Activated naive CD4-positive, alpha-beta T cell (primary cell): ENCODE measurements at places on chromosomes 12 and 14.

DNA sequence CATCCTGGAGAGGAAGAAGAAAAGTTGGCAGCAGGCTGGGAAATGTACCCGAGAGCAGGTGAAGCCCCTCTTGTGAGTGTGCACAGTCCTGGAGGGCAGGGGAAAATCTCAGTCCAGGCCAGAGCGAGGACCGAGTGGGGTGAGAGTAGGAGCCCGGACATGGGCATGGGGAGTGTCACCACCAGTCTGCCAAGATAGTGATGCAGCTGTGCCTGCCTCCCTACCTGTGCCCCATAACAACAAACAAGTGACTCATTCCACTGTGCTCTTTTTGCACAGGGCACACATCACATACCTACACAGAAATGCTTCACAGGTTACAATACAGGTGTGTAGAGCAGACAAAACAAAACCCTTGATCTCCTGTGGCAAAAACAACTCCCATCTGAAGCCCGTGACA is 205.9 kb upstream of the PELI2 start:
- no peak for DNase-seq

DNA sequence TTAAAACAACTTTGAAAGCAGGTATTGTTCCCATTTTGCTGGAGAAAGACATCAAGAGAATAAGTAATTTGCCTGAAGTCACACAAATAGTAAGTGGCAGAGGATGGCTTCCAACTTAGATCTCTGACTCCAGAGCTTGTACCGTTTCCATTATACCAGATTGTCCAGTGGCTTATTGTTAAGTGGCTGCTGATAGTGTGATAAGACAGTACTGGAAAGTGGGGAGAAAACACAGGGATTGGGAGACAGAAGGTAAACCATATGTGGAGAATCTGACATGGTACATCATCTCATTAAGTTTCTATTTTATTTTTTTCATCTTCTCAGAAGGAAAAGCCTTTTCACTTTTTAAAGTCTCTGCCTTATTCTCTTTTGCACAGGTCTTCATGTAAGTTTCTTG is 108.5 kb downstream of the SRGAP1 start:
- DNase-seq: no peak

- no peak for DNase-seq
Observed at GRCh38 chr12:121955258-121956237, 37.2 kb downstream of the CFAP251 start.

GRCh38 chr12:50508970-50509663 is 4.3 kb downstream of the DIP2B start:
- DNase-seq: no peak

- no peak for DNase-seq
Observed at GRCh38 chr12:86429824-86430223, 173.6 kb upstream of the MGAT4C start.

DNA sequence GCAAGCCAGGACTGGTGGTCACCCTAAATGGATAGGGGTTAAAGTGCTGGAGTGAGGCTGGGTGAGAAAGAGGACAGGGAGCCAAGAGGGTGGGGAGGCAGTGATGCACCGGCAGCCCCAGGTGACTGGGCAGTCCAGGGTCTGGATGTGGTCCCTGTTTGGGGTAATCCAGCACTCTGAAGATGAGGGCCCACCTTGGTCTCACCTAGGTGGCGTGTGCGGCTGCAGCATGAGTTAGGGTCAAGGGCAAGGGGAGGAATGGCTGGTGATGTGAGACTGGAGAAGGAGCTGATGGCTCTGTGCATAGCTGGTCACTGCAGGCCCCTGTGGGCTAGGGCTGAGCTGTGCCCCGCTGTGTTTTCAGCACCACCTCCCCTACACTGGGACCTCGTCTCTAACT is 1.6 kb upstream of the C1RL start:
- DNase-seq: no peak

GRCh38 chr12:4307593-4308333 is 13.2 kb upstream of the TIGAR start:
- DNase-seq: no peak

DNA sequence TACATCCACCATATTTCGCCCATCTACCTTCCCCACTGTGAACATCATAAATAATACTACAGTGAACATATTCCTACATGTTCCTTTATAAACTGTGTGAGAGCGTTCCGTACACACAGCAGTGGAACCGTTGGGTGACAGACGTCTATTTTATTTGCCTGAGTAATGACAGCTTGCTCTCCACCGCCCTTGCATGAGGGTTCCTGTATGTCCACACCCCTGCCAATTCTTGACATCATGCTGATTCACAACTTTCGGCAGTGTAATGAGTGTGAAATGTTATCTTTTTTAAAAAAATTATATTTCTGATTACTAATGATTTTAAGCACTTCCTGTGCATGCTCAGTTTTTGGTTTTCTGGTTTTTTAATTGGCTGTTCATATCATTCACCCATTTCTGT is 4.3 kb upstream of the RAD52 start:
- DNase-seq: no peak

DNA sequence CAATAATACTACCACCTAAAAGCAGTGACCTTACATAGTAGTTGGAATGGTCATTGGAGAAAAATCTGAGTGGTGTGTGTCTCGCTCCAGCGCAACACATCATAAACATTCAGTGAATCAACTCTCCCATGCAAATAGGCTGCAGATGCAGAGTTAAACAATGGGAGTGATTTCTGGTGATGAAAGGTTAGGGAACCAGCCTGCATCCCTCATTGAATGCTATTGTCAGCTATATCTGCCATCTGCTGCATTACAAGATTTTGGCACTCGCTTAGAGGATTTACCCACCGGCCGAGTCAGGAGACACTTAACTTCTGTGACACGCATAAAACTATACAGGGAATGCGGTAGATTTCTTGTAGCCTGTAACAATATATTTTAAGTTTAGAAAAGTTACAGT is 900.9 kb downstream of the FLRT2 start:
- no peak for DNase-seq

DNA sequence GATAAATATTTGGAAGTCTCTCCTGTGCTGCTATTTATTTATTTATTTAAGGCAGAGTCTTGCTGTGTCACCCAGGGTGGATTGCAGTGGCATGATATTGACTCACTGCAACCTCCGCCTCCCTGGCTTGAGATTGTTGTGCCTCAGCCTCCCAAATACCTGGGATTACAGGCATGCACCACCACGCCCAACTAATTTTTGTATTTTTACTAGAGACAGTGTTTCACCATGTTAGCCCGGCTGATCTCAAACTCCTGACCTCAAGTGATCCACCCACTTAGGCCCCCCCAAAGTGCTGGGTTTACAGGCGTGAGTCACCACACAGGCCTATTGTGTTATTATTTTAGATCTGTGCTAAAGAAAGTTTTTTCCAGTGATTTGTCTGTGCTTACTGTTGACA is 225.2 kb downstream of the CCER1 start:
- DNase-seq: no peak

GRCh38 chr12:95994476-95994875 is 1.7 kb downstream of the HAL start:
- DNase-seq: no peak

DNA sequence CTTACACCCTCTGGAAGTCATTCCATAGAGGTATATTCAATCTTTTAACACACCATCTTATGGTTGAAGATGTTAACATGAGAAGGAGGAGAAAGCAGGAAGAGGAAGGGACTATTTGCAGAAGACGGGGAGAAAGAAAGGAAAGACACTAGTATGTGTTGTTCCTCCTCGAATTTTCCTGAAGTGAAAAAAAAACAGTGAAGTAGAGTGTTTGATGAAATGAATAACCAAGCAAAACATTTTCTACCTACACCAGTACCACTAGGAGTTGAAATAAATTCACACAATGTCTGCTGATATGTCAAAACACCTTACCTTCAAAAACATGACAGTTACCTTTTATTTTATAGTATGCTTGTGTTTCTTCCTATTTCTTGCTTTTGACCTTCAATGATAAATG is 1.4 kb upstream of the CNOT2 start:
- DNase-seq: no peak

DNA sequence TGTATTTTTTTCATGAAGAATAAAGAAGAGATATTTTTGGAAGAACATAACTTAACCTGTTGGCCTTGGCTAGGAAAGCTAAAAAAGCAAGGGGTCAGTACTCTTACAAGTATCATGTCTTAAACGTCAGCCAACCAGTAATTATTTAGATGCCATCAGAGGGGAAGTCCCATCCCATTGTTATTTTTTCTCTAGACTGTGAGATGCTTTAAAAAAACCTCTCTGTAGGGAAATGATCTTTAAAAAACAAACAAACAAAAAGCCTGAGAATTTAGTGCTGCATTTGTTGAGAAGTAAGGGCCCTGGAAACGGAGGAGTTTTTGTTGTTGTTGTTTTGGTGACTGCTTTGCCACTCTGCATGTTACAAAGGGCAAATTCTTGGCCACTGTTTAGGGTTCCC is 474.0 kb downstream of the ZFP36L1 start:
- DNase-seq: no peak

GRCh38 chr14:100070310-100070709 is 5.1 kb downstream of the EVL start:
- no peak for DNase-seq

DNA sequence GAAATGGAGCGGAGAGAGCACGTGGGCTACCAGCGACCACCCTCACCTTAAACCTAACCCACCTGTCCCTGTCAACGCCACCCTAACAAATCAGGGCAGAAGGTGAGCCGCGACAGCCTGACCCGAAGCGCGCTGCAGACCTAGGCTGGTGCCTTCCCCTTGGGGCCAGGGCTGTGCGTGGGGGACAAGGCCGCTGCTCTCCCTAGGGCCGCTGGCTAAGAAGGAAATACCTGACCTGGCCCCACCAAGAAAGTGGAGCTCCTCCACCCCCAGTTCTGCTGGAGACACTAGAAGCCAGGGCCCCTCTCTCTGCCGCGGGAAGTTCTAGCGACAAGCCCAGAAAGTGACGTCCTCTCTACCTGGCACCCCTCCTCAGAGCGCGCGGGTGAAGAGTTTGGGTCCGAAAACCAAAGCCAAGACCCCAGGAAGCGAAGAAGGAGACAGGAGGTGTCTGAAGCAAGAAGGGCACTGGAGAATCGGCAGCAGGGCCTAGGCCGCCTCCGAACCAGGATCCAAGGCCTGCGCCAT is 7.5 kb downstream of the SIX1 start:
- no peak for DNase-seq
